Testis (tissue), 5 donors: ENCODE measurements at places on chromosomes 13 and 19. TPM values are rescaled to one million over a fixed set of nuclear protein-coding genes. Genes with fewer than 3 reads are reported as not detected.

GRCh38 chr19:17048885-17049453, 22.4 kb upstream of the CPAMD8 start:
- DNase-seq = no peak

Gene STOML3
- 0.91 TPM for polyA plus RNA-seq

Gene TUBB4A
- 205 TPM for polyA plus RNA-seq

Gene USHBP1
- polyA plus RNA-seq = 2.6 TPM

DNA sequence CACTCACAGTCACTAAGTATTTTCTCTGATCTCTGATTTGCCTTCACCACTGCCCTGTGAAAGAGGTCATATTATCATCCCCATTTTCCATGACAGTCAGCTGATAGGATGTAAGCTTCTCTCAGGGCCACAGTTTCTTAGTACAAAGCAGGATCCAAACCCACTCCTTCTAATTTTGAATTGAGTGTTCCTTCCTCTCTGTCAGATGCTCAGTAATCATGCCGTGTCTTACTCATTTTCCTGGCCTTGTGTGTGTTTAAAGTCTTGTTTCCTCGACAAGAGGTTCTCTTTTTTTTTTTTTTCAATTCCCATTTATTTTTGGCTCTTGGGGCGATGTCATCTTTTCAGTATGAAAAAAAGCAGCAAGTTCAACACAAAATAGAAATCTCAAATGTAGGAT, 72.3 kb downstream of the NAA16 start:
- no peak for DNase-seq

DNA sequence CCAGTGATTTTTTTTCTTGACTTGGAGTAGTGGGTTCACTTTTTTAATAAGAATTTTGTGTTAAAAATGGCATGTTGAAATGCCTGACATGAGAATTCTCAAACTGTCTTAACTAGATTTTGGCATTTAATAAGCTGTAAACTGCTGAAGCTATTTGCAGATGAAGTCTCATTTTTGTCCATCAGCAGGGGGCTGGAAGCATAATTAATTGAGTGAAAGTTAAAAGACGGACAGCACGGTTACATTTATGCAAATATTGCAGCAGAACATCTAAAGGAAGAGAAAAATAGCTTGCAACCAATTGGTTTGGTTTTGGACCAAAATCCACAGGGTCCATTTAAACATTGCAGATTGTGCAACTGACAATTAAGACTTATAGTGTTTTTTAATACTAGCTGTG, 837.3 kb upstream of the KLHL1 start:
- DNase-seq = no peak

- DNase-seq = no peak
Measured at GRCh38 chr13:33014291-33014690, 1.9 kb upstream of the KL start.

DNA sequence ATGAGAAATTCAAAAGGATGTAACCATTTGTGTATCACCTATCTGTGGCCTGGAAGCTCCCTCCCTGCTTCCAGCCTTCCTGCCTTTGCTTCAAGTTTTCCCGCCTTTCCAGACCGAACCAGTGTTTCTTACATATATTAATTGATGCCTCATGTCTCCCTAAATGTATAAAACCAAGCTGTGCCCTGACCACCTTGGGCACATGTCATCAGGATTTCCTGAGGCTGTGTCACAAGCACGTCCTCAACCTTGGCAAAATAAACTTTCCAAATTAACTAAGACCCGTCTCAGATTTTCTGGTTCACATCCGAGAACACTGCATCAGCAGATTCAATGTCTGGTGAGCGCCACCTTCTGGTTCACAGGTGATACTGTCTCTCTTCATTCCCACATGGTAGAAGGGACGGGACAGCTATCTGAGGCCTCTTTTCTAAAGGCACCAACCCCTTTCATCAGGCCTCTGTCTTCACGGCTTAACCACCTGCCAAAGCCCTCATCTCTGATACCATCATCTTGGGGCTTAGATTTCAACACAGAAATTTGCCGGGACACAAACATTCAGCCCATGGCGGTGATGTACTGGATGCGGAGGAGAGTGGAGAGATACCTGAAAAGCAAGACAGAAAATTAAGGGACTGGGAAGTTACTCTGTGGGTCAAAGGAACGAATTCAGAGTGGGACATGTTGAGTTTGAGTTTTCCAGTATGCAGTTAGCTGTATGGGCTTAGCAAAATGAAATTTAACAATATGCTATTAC, 58.7 kb upstream of the PABPC3 start:
- DNase-seq = peak; percentile 75

DNA sequence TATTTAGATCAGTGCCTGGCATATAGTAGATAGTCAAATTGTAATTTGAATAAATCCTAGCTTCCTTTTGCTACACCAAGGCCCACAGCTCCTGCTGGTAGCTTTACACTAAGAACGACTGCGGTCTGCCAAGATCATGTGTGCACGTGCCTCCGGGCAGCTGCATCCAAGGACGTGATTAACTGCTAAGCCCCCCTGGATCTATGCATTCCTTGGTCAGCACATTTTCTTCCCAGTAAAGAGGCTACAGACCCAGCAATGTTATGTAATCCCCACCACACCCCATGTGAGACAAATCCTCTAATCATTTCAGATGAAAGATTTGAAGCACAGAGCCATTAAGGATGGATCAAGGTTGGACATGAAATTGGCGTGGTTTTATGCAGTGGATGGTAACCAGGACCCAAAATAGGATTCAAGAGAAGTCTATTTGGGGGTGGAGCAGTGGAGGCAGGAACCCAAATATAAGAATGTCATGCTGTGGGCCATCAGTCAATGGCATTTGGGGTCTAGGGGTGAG, 65.2 kb upstream of the PEG3 start:
- DNase-seq = no peak

DNA sequence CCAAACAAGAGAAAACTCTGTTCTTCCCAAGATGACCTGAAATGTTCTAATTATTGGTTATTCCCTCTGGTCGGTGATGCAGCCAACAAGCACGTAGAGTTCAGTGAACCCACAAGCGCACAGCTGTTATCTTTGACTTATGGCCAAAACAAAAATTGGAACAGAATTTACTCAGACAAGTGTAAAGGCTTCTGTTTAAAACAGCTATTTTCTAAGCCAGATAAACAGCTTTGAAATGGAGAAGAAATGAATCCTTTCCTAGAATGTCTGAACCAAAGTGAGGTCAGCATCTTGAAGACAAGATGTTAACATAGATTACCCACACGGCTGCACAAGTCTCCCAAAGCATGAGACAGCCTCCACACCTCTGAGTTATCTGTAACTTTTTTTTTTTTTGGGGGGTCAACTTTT, 669.2 kb downstream of the DIAPH3 start:
- peak; percentile 16 for DNase-seq

Gene CYP2A6
- not detected for polyA plus RNA-seq

Gene CYP2F1
- 4.1 TPM for polyA plus RNA-seq

GRCh38 chr13:26412936-26413716, 144.4 kb upstream of the WASF3 start:
- no peak for DNase-seq

Gene LRRC63
- 7.0 TPM for polyA plus RNA-seq

GRCh38 chr13:105410602-105411001, 1124.9 kb downstream of the EFNB2 start:
- DNase-seq = peak; percentile 86

Gene ARID3A
- 38.2 TPM for polyA plus RNA-seq

Gene MIER2
- 64.0 TPM for polyA plus RNA-seq

- DNase-seq = peak; percentile 67
Measured at GRCh38 chr19:27906081-27906480, 1306.9 kb downstream of the UQCRFS1 start.

DNA sequence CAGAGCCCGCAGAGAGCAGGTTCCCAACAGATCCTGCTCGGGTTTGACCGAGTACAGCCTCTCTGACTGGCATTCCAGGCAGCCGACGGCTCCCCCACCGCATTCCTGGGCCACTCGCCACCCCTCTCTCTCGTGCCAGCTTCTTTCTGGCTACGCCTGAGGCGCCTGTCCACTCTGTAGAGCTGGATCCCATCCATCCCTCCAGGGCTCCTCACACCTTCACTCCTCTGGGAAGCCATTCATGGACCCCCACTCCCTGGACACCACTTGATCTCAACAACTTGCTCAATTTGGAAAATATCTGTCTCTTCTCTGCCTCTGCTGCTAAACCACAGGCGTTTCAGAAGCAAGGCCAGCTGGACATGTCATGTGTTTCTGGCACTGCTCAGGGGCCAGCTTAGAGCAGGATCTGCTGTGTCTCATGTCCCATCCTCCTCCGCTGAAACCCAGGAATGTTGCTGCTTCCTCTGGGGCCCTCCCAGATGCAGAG, 30.6 kb upstream of the ATP1A3 start:
- DNase-seq = peak; percentile 35

GRCh38 chr19:53657778-53658177, 26.0 kb downstream of the DPRX start:
- DNase-seq = no peak

GRCh38 chr19:13093407-13094105, 9.1 kb downstream of the LYL1 start:
- peak; percentile 82 for DNase-seq

- no peak for DNase-seq
Measured at GRCh38 chr19:33954686-33955085, 158.0 kb downstream of the KCTD15 start.

GRCh38 chr19:12265921-12266704, 28.6 kb downstream of the ZNF44 start:
- DNase-seq = peak; percentile 82

Gene CTU1
- 2.0 TPM for polyA plus RNA-seq

DNA sequence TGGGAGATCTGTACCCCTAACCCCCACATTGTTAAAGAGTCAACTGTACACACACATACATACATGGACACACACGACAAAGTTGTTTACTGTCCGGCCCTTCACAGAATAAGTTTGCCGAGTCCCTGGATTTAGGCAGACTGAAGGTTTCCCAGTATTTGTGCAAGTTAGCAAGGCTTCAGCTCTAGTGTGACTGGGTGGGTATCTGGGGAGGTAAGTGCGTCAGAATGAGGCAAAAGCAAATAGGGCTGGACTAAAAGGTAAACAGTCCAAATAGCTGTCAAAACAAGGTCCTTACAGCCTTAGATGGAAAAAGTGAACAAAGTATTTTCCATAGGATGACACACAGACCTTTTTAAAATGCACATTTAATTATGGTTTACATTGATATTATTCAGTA, 228.4 kb upstream of the UFM1 start:
- no peak for DNase-seq

Gene CRX
- not detected for polyA plus RNA-seq

Gene PARP4
- 21.3 TPM for polyA plus RNA-seq

GRCh38 chr13:41520660-41521630, 63.6 kb downstream of the RGCC start:
- DNase-seq = no peak

DNA sequence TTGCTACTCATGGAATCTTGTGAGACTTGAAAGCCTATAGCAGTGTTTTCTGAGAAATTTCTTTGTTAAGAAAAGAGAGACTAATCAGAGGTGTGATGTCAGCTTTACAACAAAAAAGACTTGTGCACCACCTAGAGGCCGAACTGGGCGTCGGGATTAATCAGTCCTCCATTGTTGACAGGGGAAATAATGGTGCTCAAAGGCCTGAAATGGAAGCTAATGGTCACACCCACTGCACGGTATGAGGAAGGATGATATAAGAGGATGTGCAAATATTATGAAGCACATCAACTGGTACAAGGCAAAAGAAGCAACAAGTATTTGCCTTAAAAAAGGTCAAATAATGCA, 480.2 kb upstream of the MIR17HG start:
- DNase-seq = peak; percentile 87

DNA sequence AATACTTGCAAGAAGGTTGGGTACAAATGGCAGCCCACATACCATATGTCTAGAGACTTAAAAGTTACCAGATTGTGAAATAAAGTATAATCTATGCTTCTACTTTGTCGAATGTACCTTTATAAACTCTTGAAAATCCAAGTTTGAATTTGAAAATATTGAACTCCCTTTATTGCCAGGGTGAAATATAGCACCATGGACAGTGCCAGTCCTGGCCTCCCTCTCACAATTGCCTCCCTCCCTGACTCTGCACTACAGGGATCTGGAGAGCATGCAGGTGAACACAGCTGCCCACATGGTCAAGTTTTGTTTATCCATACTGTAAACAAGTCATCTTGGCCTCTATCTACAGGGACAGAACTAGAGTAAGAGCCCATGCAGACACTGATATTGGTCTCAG, 394.1 kb upstream of the SLITRK6 start:
- no peak for DNase-seq

DNA sequence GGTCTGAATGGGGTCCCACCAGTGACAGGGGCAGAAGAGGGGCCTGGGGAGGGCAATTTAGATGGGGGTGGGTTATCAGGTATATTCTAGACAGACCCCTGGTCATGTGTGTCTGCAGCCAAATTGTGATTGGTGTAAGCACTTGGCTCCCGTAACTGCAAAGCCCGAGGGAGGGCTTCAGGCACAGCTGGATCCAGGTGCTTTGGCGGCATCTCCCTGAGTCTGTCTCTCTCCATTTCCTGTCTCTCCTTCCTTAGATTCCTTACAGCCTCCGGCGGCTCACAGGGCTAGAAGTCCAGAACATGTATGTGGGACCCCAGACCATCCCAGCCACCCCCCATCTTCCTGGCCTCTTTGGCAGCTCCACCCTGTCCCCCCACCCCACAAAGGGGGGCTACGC, 31.4 kb downstream of the DHX34 start:
- no peak for DNase-seq

GRCh38 chr13:33918199-33918932, 100.4 kb downstream of the RFC3 start:
- no peak for DNase-seq

DNA sequence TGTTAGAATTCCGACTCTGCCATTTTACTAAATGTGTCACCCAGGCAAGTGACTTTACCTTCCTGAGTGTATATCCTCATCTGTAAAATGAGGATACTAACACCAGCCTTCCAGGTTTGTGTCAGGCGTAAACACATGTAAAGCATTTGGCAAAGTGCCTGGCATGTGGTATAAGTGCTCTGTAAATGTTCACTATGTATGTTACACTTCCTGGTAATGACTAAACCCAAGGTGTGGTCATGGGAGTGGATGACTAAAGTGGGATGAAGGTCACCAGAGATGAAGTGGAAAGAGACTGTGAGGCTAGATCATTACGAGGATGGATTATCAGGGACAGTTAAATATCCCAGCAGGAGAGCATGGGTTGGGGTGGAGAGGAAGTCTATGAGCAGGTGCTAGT, 25.6 kb downstream of the DEDD2 start:
- no peak for DNase-seq

Gene LGI4
- 4.5 TPM for polyA plus RNA-seq

Gene SPRED3
- polyA plus RNA-seq = 1.7 TPM

- DNase-seq = no peak
Measured at GRCh38 chr13:87889254-87889653, 218.1 kb downstream of the SLITRK5 start.

- DNase-seq = no peak
Measured at GRCh38 chr13:37382146-37382545, 216.4 kb downstream of the POSTN start.

Gene C3
- polyA plus RNA-seq = 500 TPM

Gene ZNF177
- polyA plus RNA-seq = 16.5 TPM

- no peak for DNase-seq
Measured at GRCh38 chr13:82341116-82341515, 1541.2 kb downstream of the SLITRK1 start.

GRCh38 chr19:40191836-40192646, 815 bp downstream of the MAP3K10 start:
- DNase-seq = peak; percentile 27

Gene KCNJ14
- polyA plus RNA-seq = 0.66 TPM
